ENCODE measurements at places on chromosomes 11 and 22.

DNA sequence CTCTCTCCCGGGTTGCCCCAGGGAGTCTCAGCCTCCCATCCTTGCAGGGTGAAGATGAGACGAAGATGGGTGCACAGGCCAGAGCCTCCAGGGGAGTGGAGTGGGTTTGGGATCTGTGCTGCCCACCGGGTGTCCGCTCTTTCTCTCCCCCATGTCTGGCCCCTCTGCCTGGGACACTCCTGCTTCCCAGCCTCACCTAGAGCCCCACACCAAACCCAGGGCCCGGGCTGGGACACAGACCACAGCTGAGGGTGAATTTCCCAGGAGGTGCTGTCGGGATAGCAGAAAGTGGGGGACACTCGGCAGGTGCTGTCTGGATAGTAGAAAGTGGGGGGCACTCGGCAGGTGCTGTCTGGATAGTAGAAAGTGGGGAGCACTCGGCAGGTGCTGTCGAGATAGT is 25.0 kb upstream of the KRTAP5-7 start:
- no peak for DNase-seq

DNA sequence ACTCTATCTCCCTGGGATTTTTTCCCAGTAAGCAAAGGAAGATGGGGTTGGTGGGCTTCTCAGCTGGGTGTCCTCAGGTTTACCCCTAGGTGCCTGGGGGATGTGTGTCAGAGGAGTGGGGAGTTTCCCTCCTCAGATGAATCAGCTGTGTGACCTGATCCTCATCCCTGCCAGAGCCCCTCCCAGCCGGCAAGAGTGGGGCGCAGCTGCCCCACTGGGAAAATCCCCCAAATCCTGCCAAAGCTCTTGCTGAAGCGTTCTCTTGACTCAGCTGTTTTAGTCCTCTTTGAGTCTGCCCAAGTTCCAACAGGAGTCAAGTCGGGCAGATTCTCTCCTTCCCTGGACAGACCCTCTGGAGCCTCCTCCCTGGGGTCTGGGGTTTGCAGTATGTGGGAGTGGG is 6.0 kb downstream of the C11orf68 start:
- no peak for DNase-seq

DNA sequence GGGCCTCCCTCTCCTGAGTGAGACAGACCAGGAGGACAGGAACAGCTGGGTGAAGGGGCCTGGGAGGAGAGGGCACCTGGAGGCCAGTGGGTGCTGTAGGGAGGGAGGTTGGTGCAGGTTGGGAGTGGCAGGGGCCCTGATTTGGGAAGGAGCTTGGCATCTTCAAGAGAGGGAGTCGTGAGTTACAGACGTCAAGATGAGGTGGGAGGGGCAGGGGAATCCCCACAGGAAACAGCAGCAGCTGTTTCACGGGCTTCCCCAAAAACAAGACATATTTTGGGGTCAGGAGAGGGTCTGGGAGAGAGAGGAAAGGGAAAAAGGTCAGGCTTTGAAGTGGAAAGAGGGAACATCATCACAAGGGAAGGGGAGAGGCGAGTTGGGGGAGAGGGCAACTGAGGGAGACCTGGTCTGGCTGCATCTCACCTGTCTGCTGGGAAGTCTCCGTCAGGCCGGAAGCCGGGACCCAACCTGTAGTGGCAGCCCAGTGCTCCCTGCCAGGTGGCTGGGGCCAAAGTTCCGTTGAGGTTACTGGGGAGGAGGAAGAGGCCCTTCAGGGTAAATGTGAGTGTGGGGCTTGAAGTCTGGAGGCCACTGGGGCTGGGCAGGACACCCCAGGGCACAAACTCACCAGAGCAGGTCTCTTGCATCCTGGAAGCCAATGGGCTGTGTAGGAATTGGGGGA is 4.4 kb downstream of the NAALADL1 start:
- no peak for DNase-seq

- peak; percentile 32 for DNase-seq
These were observed 579 bp upstream of the RASD2 start for GRCh38 chr22:35539910-35540594.

DNA sequence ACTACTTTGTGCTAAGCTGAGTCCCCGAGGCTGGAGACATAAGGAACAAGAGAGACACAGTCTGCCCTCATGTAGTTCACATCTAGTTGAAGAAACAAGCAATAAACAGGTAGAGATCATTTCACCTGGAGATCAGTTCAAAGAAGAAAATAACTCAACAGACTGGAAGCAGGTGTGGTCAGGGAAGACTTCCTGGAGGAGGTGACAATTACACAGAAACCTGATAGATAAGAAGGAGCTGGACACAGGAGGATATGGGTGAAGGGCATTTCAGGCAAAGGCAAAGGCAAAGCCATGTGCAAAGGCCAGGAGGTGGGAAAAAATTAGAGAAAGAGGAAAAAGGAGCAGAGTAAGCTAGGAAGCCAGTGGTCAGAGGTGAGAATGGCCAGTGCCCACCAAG is 115.6 kb downstream of the MN1 start:
- DNase-seq: no peak

DNA sequence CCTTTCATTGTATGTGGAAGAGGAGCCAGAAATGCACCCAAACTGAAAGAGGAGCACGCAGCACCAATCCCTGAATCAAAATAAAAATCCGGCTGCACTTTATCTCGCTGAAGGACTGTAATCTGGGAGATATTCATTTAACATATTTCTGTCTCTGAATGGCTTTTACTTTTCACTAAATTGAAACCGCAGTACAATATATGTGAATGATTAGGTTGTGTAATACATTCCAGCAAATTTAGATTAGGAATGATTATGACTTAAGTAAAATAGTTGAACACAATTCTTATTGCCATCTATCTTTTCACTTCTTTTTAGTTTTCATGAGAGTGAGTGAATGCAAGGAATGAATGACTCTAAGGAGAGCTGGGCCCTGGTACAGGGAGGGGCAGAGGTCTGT is 232.1 kb downstream of the ST3GAL4 start:
- DNase-seq: no peak

- no peak for DNase-seq
These were observed 6.9 kb upstream of the RBM4B start for GRCh38 chr11:66684635-66685034.

DNA sequence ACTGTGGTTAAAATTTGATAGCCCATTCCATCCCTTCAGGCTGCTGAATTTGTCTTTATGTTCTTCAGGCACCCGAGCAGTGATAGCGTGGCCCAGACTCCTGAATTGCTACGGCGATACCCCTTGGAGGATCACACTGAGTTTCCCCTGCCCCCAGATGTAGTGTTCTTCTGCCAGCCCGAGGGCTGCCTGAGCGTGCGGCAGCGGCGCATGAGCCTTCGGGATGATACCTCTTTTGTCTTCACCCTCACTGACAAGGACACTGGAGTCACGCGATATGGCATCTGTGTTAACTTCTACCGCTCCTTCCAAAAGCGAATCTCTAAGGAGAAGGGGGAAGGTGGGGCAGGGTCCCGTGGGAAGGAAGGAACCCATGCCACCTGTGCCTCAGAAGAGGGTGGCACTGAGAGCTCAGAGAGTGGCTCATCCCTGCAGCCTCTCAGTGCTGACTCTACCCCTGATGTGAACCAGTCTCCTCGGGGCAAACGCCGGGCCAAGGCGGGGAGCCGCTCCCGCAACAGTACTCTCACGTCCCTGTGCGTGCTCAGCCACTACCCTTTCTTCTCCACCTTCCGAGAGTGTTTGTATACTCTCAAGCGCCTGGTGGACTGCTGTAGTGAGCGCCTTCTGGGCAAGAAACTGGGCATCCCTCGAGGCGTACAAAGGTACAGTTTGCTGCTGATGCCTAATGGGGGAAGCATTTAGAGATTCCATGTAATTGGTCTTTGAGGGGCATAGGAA is 4.7 kb downstream of the MADD start:
- DNase-seq: no peak

DNA sequence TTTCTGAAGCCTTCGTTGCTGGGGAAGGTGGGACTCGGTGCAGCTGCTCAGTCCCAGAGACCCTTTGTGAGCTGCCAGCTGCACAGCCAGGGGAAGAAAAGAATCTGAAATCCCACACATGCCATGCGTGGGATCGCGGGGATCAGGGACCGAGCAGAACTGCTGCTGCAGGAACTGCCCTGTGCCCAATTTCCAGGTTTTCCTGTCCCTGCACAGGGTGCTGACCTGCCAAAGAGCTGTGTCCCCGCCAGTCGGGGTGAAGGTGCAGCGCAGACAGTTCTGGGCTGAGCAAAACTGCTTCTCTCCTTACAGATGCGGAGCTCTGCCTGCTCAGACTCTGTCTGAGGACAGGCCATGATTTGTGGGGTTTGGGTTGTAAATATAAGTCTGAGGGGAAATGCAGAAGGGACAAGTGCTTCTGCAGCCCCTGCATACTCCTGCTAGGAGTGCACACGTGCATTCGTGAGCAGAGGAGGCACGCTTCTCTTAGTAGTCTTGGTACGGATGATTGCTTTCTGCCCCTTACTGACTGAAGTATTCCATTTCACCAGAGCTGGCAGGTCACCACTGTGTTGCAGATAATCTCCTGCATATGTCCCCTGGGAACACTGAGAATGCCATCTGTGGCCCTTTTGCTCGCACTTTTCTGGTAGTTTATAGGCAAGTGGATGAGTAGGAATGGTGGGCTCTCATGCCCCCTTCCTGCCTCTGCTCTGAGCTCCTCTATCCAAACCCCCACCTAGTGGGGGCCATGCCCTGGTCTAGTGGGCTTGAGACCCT is 141.4 kb downstream of the PARVA start:
- no peak for DNase-seq

- no peak for DNase-seq
These were observed 38.2 kb downstream of the BRD1 start for GRCh38 chr22:49789289-49790141.

DNA sequence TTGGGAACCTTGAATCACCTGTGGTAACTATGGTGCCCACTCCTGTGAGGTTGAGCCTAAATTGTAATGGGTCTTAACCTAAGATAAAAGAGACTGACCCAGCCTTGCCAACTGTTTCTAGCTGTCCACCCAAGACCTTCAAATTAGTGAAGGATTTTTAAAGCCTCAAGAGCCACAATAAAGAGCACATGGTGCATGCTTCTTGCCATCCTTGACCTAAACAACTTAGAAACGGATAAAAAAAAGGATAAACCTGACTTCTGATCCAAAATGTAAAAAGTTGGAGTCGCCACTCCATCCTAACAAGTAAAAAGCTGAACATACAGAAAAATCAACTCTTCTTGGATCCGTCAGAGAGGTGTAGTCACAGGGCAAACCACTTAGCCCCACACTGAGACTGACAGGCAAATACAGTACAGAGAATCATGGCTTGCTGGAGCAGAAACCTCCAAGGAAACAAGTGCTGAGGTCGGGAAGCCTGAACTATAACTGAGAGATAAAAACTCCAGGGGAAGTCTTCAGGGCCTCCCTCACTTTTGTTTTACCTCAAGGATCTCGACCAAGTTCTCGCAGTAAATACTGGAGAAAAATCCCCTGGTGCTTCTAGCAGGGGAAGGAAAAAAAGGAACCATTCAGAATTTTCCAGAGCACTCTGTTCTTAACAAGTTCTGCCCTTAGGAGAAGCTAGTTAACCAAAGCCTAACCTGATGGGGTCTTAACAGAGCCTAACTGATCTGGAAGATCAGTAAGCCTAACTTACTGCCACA is 16.3 kb downstream of the ENTHD1 start:
- no peak for DNase-seq

- DNase-seq: no peak
These were observed 130.1 kb downstream of the SOX6 start for GRCh38 chr11:16226245-16226644.

GRCh38 chr22:24697172-24697571 is 77.3 kb downstream of the PIWIL3 start:
- DNase-seq: no peak

DNA sequence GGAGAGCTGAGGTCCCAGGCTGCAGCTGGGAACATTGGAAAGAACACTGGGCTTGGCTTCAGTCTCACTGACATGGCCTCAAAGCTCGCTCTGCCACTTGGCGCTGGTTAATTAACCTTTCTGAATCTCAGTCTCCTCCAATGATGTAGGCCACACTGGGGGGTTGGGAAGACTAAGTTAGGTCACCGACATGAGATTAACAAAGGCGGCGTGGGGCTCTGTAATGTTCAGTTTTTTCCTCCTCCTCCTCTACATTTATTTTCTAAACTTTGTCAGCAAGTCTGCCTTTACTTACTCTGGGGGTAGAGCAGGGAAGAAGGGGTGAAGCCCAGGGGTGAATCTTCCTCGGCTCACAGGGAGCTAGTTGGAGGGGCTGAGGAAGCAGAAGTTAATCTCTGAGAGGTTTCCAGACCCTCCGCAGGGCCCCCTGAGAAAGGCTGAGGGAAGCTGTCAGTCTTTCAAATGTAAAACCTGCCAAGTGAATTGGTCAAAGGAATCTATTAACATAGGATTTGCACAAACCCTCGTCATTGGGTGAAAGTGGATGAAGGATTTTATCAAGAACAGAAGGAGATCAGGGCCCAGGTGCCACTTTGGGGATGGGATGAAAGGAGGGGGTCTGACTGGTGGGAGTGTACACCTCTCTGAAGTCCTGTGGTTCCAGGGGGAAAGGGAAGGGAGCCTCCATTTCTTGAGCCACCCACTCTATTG is 32.1 kb upstream of the TENM4 start:
- no peak for DNase-seq

GRCh38 chr11:81658722-81659121 is 1074.9 kb downstream of the FAM181B start:
- DNase-seq: no peak

DNA sequence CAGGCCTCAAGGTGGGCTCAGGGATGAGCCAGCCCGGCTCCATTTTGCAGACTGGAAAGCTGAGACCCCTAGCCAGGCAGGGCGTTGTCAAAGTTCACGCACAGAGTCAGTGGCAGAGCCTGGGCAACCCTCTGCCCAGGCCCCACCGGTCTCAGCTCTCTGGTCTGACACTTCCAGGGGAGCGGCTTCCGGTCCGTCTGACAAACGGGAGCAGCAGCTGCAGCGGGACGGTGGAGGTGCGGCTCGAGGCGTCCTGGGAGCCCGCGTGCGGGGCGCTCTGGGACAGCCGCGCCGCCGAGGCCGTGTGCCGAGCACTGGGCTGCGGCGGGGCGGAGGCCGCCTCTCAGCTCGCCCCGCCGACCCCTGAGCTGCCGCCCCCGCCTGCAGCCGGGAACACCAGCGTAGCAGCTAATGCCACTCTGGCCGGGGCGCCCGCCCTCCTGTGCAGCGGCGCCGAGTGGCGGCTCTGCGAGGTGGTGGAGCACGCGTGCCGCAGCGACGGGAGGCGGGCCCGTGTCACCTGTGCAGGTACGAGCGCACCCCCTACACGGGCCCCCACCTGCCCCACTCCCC is 36.0 kb downstream of the CD6 start:
- no peak for DNase-seq

- DNase-seq: no peak
These were observed 17.4 kb downstream of the NPAT start for GRCh38 chr11:108204929-108205499.

- DNase-seq: no peak
These were observed 32.9 kb downstream of the MEI1 start for GRCh38 chr22:41732096-41732772.

GRCh38 chr11:64652586-64653387 is 61.8 kb downstream of the SLC22A12 start:
- peak; percentile 84 for DNase-seq

GRCh38 chr22:44045145-44045544 is 21.0 kb downstream of the PARVB start:
- DNase-seq: no peak

GRCh38 chr11:16603890-16604793 is 134.3 kb upstream of the C11orf58 start:
- no peak for DNase-seq
